ENCODE measurements at places on chromosomes 7 and 10.

- no peak for DNase-seq
These were observed 165.1 kb downstream of the GLRX3 start for GRCh38 chr10:130301021-130301892.

GRCh38 chr10:127034034-127034633 is 128.9 kb downstream of the DOCK1 start:
- DNase-seq, result no peak

DNA sequence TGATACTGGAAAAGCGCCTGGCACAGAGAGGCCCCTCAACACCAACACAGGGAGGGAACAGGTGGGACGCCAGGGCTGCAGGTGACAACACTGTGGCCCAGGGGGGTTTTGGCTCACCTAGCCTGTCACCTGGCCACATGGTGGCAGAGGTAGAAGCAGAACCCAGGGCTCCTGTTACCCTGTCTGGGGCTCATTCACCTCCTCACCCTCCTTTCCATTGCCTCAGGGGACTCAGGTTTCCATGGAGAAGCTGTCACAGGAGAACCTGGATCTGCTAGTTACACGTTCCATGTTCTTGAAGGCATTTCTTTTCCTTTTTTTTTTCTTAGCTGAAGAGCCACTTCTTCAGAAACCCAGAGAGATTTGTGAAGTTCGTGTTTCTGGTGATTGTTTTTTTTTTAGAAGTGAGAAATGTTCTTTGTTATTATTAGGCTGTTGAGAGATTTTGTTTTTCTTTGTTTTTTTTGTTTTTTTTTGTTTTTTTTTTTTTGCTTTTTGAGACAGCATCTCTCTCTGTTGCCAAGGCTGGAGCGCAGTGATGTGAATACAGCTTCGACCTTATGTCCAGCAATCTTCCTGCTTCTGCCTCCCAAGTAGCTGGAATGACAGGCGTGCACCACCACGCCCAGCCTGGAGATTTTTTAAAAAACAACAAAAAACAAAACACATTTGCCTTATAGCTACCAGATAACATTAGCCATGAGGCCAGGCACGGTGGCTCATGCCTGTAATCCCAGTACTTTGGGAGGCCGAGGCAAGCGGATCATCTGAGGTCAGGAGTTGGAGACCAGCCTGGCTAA is 16.0 kb downstream of the DENND2A start:
- DNase-seq, result no peak

DNA sequence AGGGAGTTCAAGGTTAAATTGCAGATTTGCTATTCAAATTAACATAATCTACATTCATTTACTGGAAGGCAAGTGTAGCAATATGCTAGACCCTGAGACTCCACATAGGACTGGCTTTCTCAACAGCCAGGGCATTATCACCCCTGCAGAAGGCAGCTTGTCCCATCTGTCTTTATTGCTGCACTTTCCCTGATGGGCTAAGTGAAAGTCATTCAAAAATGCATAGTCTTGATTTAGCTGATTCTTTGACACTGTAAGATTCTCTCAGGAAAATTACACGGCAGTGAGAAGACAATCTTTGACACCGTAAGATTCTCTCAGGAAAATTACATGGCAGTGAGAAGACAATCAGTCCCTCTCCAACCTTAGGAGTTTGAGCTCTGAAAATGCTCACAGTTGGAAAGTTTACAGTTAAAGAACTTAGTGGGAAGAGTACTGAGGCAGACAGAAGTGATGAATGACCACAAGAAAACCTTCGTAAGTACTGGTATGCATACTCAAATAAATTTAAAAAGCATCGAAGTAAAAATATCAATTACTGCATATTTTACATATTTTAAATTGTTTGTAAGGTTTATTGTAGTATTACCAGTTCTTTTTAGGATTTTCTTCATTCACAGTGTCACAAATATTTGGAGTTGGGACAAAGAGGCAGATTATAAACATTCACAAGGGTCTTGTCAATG is 88.9 kb downstream of the RAPGEF5 start:
- no peak for DNase-seq

GRCh38 chr7:155267436-155267835 is 30.2 kb upstream of the INSIG1 start:
- DNase-seq, result no peak

DNA sequence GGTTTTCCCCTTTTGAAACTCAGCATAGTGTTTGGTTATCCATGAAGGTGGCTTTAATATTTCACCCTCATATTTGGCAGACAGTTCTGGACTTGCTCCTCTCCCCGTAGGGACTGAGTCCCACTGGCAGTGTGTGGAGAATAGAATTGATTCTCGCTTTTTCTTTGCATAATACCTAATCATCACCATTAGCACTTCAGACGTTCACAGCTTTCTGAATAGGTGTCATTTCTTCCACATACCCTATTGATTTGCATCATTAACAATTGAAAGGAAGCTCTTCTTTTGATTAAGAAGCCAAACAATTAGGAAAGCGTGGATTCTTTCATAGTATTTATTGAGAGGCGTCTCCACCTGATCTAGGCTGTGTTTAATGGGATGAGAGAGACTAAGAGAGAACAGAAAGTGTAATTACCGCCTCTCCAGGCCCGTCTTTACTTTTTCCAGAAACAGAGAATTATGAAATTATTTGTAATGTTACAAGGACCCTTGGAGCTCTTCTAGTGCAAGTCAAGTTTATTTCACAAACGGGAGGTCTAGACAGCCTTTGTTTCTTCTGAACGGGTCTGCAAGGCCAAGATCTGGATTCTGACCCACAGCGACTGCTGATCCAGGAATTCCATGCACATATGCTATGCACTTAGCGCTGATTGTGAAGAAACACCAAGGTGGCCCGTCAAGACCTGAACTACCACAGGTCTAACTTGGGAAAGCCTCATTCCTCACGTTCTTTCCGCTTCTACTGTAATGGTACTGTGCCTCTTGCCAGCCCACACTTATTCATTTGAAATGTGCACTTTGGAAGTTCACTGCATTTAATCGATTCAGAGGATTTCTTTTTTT is 249.9 kb upstream of the C7orf33 start:
- no peak for DNase-seq

- DNase-seq, result no peak
These were observed 27.0 kb downstream of the SNX13 start for GRCh38 chr7:17913250-17913649.

DNA sequence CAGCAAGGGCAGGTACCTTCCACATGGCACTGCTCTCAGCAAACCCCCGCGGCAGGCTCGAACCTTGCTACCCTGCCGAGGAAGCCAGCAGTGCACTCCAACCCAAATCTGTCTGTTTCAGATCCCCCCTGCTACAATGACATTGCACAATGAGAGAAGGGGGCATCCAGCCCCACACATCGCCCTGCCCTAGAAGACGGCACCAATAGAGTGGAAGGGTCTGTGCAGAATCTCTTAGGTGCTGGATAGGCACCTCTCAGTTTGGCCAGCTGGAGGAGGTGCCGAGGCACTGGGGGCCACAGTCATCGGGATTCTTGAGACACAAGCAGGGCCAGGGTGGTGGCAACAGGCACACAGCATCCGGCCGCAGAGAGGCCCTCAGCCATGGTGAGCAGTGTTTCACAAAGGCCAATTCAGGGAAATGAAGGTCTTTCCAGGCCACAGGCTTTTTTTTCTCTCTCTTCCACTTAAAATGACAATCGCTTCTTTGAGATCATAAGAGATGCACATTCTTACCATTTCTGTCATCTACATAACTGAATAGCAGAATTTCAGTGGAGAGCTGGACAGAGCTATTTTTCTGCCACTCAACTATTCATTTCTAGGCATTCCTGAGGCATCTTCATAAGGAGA is 281.3 kb downstream of the TNS3 start:
- DNase-seq, result no peak

GRCh38 chr7:103564416-103564815 is 118.4 kb upstream of the SLC26A5 start:
- no peak for DNase-seq

DNA sequence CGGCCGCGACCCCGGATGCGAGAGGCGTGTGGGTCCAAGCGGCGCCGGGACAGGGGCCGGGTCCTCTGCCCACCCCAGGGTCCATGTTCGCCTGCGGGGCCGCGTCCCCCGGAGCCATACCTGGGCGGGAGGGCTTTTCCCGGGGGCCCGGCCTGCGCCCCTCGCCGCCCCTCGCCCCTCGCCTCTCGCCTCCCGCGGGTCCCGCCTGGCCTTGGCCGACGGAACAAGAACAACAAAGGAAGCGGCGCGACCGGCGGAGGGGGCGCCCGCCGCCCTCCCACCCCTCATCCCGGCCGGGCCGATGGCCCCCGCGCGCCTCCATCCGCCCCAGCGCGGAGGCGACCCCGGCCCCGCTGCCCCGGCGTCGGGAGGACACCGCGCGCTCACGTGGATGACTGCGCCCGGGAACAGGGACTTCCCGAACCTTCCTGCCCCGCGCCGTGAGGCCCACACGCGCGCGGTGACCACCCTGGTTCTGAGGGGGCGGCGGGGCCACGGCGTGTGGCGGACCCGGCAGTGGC is 348.2 kb downstream of the DNAJB6 start:
- no peak for DNase-seq

DNA sequence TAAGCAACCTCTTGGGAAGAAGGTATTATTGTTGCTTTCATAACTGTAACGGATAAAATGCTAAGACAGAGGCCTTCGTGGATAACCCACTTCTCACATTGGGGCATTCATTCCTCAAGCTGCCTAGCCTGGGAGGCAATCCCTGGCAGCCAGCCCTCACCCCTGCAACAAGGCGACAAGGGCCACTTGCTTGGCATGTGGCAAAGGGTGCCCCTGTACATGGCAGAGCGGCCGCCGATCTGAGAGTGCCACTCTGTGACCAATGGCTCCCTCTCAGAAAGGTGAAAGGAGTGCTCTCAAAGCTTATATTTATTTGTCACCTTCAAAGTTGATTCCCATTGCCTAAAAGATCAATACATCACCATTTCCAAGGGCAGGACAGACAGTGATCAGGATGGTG is 31.9 kb downstream of the EBF3 start:
- DNase-seq, result no peak

DNA sequence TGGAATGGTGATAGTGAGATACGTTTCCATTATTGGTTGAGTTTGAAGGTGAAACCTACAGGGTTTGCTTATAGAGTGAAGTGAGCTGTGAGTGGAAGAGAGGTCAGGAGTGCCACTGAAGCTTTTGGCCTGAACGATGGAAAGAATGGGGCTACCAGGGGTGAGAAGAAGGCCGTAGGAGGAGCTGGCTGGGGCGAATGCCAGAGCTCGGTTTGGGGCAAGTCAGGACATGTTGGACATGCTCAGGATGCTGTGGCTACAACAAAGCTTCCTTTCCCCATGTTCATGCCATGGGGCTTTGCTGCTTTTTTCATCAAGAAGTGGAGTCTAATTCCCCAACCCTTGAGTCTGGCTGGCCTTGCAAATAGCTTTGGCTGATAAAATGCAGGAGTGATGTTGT is 253.7 kb downstream of the GLRX3 start:
- DNase-seq, result no peak

DNA sequence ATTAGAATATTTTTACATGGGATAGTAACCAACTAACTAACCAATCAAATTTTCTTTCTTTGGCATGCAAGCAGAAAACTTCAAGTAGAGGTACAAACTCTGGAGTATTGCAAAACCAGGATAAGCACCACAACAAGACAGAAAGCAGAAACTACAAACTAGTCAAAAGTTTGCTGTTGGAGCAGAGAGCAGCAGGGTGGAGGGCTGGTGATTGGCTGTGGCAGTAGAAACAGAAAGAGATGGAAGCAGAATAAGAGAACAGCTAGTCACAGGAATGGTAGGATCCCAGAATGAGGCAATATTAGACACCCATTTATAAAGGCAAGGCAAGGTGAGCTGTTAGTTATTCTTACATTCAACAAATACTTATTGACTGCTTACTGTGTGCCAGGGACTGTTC is 6.8 kb upstream of the MACC1 start:
- DNase-seq, result no peak

- DNase-seq, result no peak
These were observed 115.1 kb downstream of the PON1 start for GRCh38 chr7:95209276-95209675.

- no peak for DNase-seq
These were observed 55.3 kb downstream of the TCAF1 start for GRCh38 chr7:143846692-143847091.

GRCh38 chr7:66617295-66617694 is 11.4 kb upstream of the KCTD7 start:
- no peak for DNase-seq

DNA sequence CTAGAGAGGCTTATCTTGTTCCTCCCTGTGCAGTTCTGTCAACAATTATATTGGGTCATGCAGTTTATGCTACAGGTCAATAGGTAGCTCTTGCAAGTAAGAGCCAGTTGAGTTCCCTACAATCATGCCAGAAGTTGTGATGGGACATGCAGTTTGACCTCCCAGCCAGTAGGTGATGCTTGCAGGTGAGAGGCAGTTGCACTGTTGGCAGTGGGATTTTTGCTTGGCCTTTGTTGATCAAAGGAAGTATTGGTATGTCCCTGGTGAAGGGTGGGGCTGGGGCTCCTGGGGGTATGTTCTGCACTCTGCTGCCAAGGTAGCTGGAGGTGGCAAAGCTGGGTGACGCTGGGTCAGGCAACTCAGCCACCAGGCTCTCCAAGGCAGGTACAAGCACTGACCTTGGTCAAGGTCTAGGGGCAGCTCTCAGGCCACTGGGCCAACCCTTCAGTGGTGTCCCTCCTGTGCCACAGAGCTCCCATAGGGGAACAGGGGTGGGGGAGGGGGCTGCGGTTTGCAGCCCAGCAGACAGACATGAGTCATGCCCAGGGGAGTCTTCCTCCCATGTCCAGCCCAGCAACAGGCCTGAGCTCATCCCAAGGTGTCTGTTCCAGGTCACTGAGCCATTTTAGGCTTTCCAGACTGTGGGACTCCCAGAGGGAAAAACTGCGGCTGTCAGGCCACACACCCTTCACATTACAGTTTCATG is 43.3 kb downstream of the MEOX2 start:
- no peak for DNase-seq

- DNase-seq, result peak; percentile 36
These were observed 1355.5 kb upstream of the LRRTM3 start for GRCh38 chr10:65570143-65571010.

DNA sequence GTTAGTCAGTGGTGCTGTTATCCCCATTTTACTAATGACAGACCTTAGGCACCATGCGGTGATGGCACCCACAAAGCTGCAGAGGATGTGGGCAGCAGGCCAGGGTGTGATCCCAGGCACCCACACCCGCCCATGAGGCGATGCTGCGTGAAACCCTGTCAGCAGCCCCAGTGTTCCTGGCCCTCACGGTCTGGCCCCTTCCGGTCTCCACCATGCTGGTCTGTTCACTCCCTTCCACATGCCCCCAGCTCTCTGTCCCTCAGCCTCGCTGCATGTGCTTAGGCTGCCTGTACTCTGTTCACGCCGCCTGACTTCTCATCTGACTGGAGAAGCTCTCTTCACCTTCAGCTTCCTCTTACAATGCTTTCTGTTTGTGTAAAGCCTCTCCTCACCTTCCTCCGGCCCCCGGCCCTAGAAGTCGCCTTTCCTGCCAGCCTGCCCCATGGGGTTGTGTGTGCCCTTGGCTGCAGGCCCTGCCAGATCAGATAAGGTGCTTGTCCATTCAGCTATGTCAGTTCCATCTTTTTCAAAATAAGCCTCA is 17.6 kb upstream of the ORAI2 start:
- no peak for DNase-seq
